ENCODE measurements at places on chromosomes 4 and X. TPM values are rescaled to one million over a fixed set of nuclear protein-coding genes. Genes with fewer than 3 reads are reported as not detected.

The ABLIM2 gene
- polyA plus RNA-seq: 34.8 TPM

The SMIM10 gene
- polyA plus RNA-seq: not detected

The GUCY1B1 gene
- 81.6 TPM for polyA plus RNA-seq

The DGAT2L6 gene
- not detected for polyA plus RNA-seq

The MAGEB6B gene
- not detected for polyA plus RNA-seq

The SLC7A11 gene
- polyA plus RNA-seq: 5.0 TPM

The NMU gene
- polyA plus RNA-seq: 4.3 TPM

The PARM1 gene
- 9.5 TPM for polyA plus RNA-seq

Measured in Purkinje cell (primary cell).